ENCODE measurements at places on chromosomes 7 and 10.

- no peak for DNase-seq
Observed at GRCh38 chr7:82194016-82194643, 249.4 kb downstream of the CACNA2D1 start.

- DNase-seq = no peak
Observed at GRCh38 chr10:48285710-48286109, 11.2 kb upstream of the FRMPD2 start.

GRCh38 chr10:1762076-1762475 is 24.8 kb upstream of the ADARB2 start:
- no peak for DNase-seq

DNA sequence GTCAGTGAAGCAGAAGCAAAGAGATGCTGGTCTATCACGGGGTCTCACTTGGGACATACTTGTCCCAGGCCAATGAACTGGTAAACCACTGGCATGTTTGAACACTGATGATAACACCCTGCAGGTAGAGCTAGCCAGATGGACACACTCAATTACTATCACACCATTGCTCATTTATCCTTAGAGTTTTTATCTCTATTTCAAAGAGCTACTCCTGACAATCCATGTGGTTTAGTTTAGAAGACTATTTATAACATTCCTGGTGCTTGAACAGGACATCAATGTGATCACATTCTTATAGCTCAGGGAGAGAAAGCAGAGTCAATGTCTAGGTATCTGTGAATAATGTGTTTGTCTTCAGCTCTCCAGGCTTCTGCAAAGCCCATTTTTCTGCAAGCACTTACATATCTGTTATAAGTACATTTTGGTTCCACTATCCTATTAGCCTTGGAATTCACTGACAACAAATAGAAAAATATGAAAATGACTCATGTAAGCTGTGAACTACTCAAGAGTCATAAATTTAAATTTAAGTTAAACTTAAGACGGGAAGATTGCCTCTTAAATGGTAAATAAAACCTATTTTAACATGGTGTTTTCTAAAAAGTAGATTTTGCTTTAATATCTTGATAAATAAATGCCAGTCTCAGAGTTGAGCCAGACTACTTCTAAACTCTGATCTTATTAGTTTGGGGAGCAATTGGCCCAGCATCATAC is 106.7 kb upstream of the MBL2 start:
- no peak for DNase-seq

DNA sequence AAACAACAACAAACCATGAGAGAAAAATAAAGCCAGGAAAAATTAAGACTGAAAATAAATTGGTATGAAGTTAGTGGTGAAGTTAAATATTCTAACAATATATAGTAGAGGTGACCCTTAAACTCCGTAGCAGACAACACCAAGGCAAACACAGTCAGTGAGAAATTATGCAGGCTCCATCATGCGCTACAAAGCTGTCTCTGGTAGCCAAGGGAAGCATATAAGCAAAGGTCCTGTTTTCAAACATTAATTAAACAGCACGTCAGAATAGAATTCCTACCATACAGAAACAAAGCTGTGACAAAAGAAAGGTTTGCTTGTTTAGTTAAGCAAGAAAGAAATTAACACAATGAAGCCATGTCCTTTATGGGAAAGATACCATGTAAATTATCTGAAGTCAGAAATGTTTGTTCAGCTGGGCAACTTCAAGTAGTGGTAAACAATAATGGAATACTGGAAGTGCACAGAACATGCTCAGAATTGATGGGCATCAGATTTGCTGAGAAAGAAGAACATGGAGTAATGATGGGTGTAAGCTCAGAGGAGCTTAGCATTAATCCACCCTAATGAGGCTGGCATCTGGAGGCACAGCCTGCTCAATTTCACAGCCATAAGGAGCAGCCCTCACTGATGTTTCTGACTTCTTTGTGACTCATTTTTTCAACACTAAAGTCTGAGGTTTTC is 75.7 kb downstream of the IGF2BP3 start:
- DNase-seq = no peak

GRCh38 chr10:114347241-114347640 is 57.1 kb downstream of the AFAP1L2 start:
- DNase-seq = no peak

GRCh38 chr7:29825775-29826529 is 19.6 kb downstream of the WIPF3 start:
- DNase-seq = no peak

GRCh38 chr7:30469303-30469702 is 9.3 kb downstream of the NOD1 start:
- no peak for DNase-seq

- no peak for DNase-seq
Observed at GRCh38 chr10:44742248-44742647, 168.9 kb upstream of the TMEM72 start.

- DNase-seq = no peak
Observed at GRCh38 chr10:59626523-59626869, 83.2 kb downstream of the SLC16A9 start.

DNA sequence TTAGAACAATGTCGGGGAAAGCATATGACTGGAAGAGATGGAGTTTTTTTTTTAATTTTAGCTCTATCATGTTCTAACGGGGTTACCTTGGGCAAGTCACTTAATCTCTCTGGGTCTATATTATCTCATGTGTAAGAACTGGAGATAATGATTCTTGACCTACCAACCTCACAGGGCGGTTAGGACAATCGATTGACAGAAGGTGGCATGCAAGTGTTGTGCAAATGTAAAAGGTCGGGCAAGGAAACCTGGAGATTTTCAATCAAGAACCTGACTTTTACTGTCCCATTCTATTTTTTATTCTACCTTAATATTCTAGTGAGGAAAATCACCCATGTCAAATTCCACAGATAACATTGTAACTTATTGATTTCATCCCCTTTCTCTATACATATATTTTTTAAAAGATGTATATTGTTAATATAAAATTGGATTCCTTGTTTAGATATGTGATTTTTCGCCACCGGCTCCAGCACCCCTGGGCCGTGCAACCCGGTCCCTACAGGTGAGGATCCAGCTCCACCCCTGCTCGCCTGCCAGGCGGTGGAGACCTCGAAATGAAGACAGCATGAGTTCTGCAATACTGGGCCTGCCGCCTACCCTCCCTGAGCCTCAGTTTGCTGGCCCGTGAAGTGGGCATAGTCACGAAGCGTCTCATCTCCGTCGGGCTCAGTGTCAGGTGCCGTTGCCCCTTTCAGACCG is 497.6 kb upstream of the PHF14 start:
- no peak for DNase-seq

DNA sequence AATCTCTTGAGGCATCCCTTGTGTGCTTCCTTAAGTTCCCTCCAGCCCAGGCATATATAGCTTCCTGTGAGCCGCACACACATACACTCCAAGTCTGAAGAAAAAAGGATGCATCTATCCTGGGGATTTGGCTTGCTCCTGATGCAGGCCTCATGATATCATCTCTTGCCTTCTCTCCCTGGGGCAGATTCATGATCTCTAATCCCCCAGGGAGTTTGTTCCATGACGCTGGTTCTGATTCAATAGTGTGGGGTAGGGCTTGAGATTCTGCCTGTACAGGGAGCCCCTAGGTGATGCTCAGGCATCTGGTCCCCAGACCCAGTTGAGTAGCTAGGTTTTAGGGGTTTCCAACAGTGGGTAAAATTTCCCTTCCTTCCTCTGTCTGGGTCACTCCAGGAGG is 1.5 kb downstream of the PON1 start:
- DNase-seq = no peak

GRCh38 chr10:78685466-78686103 is 383.2 kb upstream of the ZMIZ1 start:
- DNase-seq = no peak

- DNase-seq = no peak
Observed at GRCh38 chr7:140683657-140684056, 10.9 kb downstream of the ADCK2 start.

DNA sequence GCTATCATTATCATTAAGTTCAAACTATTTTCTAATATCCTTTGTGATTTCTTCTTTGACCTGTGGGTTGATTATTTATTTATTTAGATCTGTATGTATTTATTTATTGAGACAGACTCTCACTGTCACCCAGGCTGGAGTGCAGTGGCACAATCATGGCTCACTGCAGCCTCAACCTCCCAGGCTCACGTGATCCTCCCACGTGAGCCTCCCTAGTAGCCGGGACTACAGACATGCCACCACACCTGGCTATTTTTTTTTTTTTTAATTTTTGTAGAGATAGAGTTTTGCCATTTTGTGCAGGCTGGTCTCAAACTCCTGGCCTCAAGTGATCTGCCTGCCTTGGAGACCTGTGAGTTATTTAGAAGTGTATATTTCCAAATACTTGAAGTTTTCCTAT is 28.7 kb upstream of the MRPS16 start:
- no peak for DNase-seq
